Stimulated activated CD4-positive, alpha-beta T cell treated with anti-CD3 and anti-CD28 coated beads, Interleukin-12 subunit alpha, Interleukin-12 subunit beta, amount 100 ng/mL, for 24 hours (primary cell): ENCODE measurements at places on chromosomes 7 and 10.

DNA sequence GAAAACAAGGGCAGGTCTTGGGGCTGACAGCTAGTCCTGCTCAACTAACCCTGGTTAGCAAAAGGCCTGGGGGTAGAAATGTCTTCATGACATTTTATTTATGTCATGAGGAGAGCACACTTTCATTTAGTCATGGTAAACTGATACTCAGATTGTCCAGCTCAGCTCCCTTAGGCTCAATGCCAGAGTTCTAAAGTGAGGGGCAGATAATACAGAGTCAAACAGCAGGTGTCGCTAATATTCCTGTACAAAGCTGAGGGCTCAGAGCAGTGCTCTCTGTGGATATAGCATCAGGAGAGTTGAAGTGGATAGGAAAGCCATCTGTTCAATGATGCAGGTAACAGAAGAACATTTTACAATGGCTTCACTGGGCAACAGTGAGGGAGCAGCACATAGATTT, 26.8 kb upstream of the CALCR start:
- no peak for DNase-seq

DNA sequence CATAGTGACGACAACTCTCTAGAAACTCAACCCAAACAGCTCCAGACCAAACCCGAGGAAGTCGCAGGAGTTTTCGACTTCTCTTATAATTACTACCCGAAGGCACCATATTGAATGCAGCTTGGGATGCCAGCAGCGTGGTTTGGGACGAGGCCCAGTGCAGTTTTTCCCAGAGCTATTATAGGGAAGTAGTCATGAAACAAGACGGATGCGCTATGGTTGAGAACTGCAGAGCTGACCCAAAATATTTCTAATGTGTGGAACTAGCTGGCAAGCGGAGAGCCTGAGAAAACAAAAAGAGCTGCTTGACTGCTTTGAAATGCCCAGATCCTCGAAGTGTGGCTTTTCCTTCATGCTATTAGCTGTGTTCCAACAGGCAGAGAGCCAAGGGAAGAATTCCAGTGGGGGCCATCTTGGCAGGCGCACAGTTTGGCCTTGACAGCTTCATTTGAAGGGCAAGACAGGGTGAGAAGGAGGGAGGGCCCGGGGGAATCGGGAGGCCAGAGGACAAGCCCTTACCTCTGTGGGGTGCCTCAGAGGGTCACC, 122.7 kb downstream of the CUL2 start:
- no peak for DNase-seq

GRCh38 chr7:73718438-73718881, 1.0 kb downstream of the STX1A start:
- no peak for DNase-seq

DNA sequence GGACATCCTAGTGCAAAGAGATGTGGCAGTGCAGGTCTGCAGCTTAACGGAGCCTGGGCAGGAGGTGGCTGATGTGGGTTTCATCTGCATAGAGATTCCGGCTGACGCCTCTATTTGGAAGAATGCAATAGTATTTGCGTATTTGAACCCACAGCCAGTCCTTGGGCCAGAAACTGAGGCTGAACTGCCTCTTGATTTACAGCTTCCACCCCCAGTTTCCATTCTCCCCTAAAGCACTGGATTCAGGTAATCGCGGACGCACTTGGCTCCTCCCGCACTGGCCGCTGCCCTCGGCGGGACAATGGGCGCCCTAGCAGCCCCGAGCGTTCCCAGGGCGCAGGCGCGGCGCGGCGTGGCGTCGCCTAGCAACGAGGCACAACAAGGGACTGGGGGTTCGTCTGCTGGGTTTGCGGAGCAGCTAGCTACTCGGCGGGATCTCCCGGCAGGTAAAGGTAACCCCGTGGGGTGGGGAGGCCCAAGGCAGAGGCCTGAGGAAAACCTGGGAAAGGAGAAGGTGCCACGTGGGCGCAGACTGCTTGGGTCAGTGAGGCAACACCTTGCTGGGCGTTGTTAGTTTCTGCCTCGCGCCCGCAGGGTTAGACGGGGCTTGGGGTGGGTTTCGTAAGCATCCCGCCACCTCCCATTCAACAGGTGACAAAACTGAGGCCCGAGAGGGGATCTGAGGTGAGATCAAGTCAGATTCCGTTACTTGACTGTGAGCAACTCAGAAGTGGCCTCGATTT, at the start of gene ARMC3:
Gene ARMC3, plus strand, starts transcription at position 393 of the 743 bp plus-strand sequence. CDS start 3,944 bp downstream, outside the sequence.
- peak; percentile 61 for DNase-seq

- peak; percentile 4 for DNase-seq
Measured at GRCh38 chr10:114822444-114823076, 980 bp downstream of the FHIP2A start.

DNA sequence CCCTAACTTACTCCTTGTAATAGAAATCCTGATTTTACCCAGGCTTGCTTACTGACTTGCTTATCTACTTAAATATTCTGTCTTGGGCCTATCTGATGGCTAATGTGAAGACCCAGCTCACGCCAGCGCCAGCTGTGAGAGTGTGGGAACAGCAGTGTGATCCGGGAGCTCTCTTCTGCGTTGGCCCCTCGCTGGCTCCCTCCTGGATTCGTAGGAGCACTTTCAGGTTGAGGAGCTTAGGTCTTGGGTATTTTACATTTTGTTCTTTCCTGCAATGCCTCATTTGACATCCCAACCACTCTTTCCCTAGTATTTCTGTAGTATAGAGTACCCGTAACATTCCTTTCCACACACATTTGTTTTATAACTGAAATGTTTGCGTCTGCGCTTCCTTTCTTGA, 51.7 kb downstream of the CREM start:
- no peak for DNase-seq

DNA sequence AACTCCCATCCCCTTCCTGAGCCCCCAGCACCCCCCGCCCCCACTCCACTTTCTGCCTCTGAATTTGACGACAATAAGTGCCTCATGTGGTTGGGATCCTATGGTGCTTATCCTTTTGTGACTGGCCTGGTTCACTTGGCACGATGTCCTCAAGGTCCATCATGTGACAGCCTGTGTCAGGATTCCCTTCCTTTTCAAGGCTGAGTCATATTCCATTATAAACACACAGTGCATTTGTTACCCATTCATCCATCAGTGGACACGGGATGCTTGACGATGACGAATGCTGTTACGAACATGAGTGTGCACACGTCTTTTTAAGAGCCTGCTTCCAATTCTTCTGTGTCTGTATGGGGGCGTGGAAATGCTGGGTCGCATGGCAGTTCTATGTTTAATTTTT, 26.7 kb downstream of the SHH start:
- no peak for DNase-seq

DNA sequence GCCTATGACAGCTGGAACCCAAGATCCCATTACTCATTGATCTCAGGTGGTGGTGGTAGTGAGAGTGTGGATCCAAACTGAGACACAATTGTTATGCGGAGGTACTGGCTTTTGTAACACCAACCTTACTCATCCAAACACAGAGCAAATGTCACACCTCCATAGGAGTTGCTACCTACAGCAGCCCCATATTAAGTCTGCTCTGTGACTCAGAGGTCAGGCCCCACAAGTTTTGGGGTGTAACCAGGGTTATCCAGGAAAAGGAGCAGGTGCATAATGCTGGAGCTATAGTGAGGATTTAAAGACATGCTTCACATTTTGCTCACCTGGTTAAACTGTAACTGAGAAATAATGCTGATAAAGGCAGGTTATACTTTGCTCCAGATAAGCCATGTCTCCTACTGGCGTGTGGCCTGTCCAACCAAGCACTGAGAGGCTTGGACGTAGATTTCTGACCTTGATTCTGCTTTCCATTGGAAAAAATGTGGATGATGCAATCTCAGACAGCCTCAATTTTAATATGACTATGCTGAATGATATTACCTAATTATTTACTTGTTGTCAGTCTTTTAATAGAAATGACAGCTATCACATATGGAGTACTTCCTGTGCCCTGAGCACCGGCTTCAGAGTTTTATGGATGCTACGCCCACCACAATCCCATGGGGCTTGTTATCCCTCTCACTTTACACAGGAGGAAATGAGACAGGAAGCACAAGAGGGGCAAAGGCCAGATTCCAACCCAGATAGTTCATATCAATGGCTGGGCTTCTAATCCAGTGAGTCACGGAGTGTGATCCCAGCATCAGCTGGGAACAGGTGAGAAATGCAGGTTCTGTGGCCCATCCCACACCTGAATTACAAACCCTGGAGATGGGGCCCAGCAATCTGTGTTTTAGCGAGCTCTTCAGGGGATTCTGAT, 181.3 kb downstream of the CHN2 start:
- no peak for DNase-seq

- no peak for DNase-seq
Measured at GRCh38 chr7:101211501-101211900, 5.9 kb downstream of the PLOD3 start.
